Activated T-helper 1 cell treated with anti-CD3 and anti-CD28 coated beads, Interleukin-2, amount 50 U/mL, for 16 hours (primary cell): ENCODE measurements at places on chromosomes 11 and 22.

GRCh38 chr22:29231971-29232959, 26.6 kb downstream of the EMID1 start:
- DNase-seq = no peak

DNA sequence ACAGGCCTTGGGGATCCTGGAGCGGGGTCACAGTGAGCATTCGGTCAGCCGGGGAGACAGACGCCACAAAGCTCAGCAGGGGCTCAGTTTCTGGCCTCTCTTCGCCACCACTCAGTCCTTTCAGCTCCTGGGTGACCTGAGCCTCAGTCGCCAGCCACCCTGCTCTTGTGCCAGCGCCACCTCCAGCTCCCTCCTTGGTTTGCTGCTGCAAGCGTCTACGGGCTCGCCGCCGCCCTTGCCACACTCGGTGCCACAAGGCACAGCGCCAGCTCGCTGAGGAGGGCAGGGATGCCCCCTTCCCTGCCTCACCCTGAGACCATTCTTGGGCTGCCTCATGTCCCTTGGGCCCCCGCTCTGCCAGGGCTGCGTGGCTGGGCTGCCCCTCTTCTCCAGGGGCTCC, 1.5 kb upstream of the EEF1G start:
- no peak for DNase-seq

DNA sequence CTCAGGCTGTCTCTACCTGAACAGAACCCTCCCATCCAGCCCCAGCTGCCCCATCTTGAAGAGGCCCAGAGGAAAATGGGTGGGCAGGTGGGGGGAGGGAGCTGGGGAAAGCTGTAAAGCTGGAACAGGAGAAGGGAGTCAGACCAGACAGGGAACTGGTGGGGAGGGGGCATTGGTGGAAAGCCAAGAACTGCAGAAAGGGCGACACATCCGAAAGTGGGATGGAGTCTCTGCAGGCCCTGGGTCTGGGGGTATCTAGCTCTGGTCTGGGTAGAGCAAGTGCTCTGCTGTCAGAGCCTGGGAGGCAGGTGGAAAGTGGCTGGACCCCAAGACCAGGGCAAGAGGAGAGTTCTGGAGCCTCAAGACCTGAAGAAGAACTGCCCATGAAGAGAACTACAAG, 7.7 kb downstream of the TMPRSS13 start:
- DNase-seq = no peak

DNA sequence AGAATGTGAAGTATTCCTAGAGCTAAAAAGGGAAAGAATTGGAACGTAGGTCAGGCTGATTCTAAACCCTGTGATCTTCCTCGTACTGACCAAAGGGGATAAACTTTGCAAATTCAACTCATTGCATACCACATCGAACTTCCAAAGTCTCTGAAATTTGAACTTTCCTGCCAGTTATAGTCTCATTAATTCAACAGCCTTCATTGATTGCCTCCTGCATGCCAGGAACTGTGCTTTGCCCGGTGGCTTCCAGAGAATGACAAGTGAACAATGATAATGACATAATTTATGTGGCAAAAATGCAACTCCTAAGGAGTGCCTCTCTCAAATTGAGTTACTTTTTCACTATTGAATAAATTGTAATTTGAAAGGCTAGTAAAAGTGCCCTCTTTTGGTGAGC, 107.7 kb upstream of the LDLRAD3 start:
- DNase-seq = no peak
